ENCODE measurements at places on chromosomes 1 and 21.

DNA sequence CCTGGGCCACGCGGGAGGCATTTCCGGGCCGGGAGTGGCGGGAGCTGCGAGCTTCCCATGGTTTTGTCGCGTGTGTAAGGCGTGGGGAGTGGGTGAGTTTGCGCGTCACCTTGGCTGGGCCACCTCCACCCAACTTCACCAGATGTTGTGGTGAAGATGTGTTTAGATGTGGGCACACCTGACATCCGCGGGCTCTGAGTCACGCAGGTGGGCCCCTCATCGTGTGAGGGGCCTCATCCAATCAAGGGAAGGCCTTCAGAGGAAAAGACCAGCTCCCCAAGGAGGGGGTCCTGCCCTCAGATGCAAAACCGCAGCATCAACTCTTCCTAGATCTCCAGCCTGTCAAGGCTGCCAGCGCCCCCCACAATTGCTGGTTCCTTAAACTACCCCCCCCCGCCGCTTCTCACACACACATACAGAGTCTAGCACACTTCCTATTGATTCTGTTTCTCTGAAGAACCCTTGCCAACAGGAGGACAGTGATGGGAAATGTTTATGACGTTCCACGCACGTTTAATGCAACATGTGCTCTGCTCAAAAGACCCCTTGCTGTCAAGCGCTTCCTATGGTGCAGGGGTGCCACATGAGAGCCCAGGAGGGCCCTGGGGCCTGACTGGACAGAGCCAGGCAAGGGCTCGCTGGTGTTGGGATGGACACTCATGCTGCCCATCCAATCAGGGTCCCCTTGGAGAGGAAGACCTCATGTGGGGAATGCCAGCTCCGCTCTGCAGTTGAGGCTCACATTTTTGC lies 11.9 kb downstream of the ACTRT2 start:
- DNase-seq: peak; percentile 79

DNA sequence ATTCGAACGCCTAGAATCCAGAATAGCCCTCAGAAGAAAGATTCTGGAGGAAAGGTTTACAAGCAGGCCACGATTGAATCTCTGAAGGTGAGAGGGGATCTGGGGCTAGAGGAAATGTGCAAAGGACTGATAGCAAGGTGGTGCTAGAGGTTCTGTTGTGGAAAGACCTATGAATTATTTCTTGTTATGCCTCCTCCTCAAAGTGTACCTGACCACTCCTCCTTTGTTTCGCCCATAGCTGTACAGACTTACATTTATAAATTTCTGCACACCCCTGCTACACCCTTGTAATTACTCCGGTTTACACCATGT lies 986 bp downstream of the TCEANC2 start:
- DNase-seq: no peak

GRCh38 chr1:183331091-183331742 lies 87.0 kb downstream of the NMNAT2 start:
- no peak for DNase-seq

GRCh38 chr1:85322655-85323054 lies 46.2 kb upstream of the BCL10 start:
- no peak for DNase-seq

GRCh38 chr1:53971718-53972117 lies 25.6 kb downstream of the LRRC42 start:
- DNase-seq: no peak

- DNase-seq: no peak
These were observed 13.2 kb upstream of the SCYL3 start for GRCh38 chr1:169906938-169907337.

- DNase-seq: no peak
These were observed 21.2 kb downstream of the LRRC71 start for GRCh38 chr1:156941675-156942074.

- DNase-seq: peak; percentile 37
These were observed 769 bp downstream of the NTPCR start for GRCh38 chr1:232951180-232951579.

GRCh38 chr1:54077359-54077758 lies 24.0 kb downstream of the TCEANC2 start:
- DNase-seq: no peak

DNA sequence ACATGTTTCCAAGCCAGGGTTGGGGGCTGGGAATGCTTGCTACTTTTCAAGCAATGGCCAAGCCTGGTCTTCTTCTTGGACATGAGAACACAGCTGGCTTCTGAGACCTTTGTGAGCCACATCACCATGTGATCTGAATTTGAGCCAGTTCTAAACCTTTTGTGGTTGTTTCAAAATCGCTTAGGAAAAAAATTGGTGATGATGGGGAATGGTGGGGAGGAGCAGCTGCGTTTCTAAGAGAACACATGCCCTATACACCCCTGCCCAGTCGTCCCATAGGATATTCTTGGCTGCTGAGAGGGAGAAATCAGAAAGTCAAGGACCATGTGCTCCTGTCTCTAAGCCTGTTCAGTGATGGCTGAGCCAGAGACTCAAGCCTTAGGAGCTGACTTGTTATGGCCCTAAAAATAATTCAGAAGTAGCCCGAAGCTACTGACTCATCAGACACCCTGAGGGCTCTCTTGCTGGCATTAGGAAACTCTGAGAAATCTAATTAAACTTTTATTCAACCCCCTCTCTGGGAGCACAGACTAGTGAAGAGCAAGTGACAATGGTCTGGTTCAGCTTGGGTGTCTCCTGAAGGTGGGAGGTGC lies 30.5 kb downstream of the CCDC185 start:
- no peak for DNase-seq

- no peak for DNase-seq
These were observed 806.2 kb downstream of the PLA2G4A start for GRCh38 chr1:187634940-187635339.

DNA sequence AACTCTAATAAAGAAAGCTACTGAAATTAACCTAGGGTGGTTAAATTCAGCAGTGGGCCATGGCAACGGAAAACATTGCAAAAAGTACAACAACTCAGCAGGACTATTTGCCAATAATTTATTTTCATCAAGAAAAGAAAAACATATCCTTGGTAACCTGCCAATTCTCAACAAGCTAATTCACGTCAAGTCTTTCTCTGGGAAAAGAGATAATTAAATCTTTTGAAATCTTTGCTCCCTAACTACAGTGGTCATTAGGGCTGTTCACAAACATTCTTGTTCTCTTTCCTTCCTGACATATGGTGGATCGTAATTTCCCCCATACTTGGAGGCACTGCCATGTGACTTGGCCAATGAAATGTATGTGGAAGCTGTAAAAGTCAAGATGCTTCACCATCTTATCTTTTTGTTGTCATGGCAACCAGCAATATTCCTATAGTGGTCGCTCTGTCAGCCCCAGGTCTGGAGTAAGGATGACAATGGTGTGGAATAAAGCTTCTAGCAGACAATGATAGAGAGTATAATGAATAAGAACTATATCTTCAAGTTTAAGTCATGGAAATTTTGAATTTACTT lies 29.6 kb upstream of the ZNF326 start:
- no peak for DNase-seq

GRCh38 chr1:169312084-169312954 lies 55.3 kb downstream of the NME7 start:
- peak; percentile 55 for DNase-seq

GRCh38 chr1:29912425-29912824 lies 676.1 kb downstream of the PTPRU start:
- DNase-seq: peak; percentile 7

DNA sequence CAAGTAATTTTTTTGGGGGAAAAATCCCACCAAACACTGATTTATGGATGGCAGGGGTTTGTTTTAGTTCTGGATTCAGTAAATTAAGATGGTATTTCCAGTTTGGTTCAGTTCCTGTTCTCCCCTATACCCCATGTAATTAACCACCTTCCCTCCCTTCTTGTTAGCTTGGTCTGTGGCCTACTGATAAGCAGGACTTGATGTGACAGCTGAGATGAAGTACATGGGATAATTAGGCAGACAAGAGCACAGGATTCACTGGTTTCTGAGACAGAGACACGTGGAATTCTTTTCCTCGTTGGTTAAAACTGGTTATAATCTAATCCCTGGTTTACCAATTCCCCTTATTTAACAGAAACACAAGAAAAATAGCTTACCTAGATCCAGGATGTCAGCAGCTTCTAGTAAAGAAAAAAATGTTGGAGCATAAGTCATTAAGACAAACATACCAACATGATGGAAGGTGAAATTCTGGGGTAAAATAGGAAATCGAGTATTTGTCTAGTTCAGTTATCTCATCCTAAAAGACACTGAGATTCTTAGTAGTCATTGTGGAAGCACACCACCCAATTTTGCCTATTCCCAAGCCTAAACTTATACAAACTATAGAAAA lies 81.5 kb downstream of the SCMH1 start:
- DNase-seq: no peak

- DNase-seq: no peak
These were observed 97.8 kb upstream of the CAMK1G start for GRCh38 chr1:209485751-209486150.

GRCh38 chr1:229067546-229067945 lies 203.4 kb upstream of the RAB4A start:
- DNase-seq: no peak

DNA sequence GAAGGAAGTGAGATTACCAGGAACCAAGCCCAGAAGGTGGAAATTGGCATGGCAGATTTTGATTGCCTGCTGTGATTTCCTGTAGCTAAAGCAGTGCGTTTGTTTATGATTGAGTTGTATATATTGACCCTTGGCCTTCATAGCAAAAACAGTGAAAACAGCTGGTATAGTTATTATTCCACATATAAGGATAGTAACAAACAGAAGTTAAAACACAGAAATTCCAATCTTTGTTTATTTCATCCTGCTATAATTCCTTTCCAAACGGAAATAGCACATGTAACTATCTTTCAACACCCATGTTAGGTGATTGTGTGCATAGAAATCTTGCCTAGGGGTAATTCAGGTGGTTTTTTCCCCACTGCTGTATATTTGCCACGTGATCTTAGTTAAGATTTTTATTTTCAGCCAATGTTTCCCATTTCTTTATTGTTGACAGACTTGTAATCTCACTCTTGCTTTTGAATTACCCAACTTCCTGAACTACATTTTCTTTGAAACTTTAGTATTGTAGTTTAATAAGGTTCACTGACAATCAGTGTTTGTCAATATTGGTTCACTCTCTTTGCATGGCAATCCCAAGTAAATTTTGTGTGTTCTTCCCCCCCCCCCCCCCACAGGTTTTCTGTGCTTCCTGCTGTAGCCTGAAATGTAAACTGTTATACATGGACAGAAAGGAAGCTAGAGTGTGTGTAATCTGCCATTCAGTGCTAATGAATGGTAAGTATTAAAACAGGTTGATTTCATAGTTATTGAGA lies 102.7 kb downstream of the CC2D1B start:
- DNase-seq: no peak

DNA sequence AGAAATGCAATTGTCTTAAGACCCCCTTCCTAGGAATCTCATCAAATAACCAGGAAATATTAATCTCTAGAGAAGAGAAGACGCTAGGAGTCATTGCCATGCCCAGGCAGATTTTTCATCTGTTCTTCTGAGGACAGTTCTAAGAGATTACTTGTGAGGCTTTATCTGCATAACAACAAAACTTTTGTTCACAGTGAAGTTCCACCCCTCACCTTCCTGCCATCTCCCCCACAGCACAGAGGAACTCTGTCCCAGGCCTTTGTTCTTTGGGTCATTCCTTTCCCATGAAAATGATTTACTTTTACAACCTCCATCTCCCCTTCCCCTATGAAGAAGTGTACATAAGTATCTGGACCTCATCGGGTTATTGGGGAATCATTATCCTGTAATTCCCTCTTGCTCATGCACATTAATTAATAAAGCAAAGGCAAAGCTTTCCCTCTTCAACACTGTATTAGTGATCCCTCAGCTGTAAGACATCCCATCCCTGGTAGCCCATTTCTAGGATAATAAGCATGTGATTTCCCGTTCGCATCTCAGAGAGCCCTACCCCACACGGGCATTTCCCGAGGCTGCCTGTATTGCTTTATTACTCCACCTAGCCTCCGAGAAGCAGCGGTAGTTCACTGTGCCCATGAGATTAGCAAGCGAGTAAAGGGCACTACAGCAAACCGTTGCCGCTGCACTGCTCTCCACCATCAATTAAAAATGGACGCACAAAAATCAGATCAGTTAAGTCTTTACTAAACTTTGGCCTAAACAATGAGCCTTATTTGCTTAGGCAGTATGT lies 384.4 kb upstream of the CAMK1G start:
- no peak for DNase-seq

- DNase-seq: no peak
These were observed 40.0 kb downstream of the PDC start for GRCh38 chr1:186420923-186421322.

- no peak for DNase-seq
These were observed 394.1 kb downstream of the PBX1 start for GRCh38 chr1:164953098-164953497.

- no peak for DNase-seq
These were observed 92.3 kb upstream of the TARDBP start for GRCh38 chr1:10920063-10920626.

- DNase-seq: no peak
These were observed 37.4 kb downstream of the PRDM2 start for GRCh38 chr1:13737398-13737797.

- DNase-seq: peak; percentile 95
These were observed at the start of gene PTPN7 for GRCh38 chr1:202160377-202160940. Gene PTPN7 (minus strand): TSS chr1:202160602. CDS start chr1:202159402, 1,200 bp downstream.

- DNase-seq: no peak
These were observed 12.6 kb downstream of the SH2D2A start for GRCh38 chr1:156804026-156804425.

GRCh38 chr1:21129407-21129806 lies 47.3 kb downstream of the EIF4G3 start:
- DNase-seq: no peak

- DNase-seq: no peak
These were observed 1.1 kb downstream of the AKT3 start for GRCh38 chr1:243848858-243849420.

GRCh38 chr1:93399781-93400180 lies 48.1 kb upstream of the FNBP1L start:
- no peak for DNase-seq

DNA sequence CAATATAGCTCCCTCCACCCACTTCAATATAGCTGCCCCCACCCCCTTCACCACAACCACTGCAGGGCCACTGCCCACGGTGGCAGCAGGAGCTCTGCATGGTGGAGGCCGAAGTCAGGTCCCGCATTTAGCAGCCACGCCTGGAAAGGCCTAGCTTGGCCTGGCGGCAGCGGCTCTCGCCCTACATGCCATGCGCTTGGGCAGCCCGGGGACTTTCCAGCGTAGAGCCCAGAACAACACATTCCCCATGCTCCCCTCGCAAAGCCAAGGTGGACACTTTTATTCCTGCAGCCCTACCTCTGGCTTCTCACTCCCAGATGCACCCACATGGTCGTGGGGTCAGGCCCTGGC lies 37.1 kb downstream of the LHX4 start:
- no peak for DNase-seq

- DNase-seq: peak; percentile 43
These were observed 433 bp upstream of the KAZN start for GRCh38 chr1:14598007-14598497.

GRCh38 chr1:237864338-237865244 lies 26.1 kb downstream of the ZP4 start:
- no peak for DNase-seq

DNA sequence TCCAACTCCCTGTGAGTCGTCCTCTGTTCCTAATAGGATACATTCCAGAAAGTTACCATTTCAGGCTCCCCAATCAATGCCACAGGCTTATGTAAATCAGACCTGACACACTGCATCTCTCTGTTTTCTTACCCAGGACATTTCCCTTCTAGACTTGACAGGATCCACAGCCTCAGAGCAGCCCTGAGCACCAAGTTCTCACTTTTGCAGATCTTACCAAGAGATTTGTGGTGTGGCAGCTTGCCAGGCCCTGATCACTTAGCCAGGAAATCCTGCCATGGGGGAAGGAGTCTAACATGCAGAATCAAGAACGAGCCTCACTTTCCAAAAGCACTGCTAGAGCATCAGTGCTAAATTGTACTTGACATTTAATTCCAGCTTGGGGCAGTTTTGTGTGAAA lies 202.9 kb downstream of the TBX15 start:
- DNase-seq: peak; percentile 70

Measured in DND-41 (cell line).